ENCODE measurements at places on chromosomes 7 and 10. TPM values are rescaled to one million over a fixed set of nuclear protein-coding genes. Genes with fewer than 3 reads are reported as not detected.

MPLKIP gene
- 66.0 TPM for total RNA-seq

MRC1 gene
- total RNA-seq, result not detected

HMX2 gene
- not detected for total RNA-seq

CALML5 gene
- total RNA-seq, result 0.71 TPM

MPP7 gene
- 2.2 TPM for total RNA-seq

SPDYE1 gene
- not detected for total RNA-seq

JCAD gene
- total RNA-seq, result 3.9 TPM

TEX36 gene
- total RNA-seq, result not detected

IFIT1 gene
- 8.3 TPM for total RNA-seq

MMD2 gene
- total RNA-seq, result not detected

TSPAN12 gene
- 32.6 TPM for total RNA-seq

ASB10 gene
- not detected for total RNA-seq

ZPBP gene
- not detected for total RNA-seq

SFTPA1 gene
- total RNA-seq, result not detected

- DNase-seq, result no peak
Measured at GRCh38 chr10:131315344-131315743, 3.8 kb upstream of the TCERG1L start.

GRCh38 chr7:138949421-138950088 lies 31.6 kb downstream of the KIAA1549 start:
- DNase-seq, result no peak

DNA sequence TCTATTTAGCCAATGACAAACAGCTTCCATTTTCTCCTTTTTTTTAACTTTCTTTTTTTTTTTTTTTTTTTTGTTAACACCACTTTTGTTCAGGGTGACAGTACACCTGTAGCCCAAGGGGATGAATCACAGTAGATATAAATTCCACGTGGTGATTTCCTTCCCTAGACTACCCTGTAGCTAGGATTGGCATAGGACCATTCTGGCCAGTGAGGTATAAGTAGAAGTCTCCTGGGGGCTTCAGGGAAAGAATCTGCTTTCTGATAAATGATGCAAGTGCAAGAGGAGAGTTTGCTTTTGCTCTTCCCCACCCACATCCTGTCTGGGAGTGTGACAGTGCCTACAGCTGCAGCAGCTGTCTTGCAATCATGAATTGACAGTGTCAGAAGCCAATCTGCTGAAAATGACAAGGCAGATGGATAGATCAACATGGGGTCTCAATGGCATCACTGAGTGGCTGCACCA lies 63.2 kb upstream of the TOMM7 start:
- no peak for DNase-seq

DNA sequence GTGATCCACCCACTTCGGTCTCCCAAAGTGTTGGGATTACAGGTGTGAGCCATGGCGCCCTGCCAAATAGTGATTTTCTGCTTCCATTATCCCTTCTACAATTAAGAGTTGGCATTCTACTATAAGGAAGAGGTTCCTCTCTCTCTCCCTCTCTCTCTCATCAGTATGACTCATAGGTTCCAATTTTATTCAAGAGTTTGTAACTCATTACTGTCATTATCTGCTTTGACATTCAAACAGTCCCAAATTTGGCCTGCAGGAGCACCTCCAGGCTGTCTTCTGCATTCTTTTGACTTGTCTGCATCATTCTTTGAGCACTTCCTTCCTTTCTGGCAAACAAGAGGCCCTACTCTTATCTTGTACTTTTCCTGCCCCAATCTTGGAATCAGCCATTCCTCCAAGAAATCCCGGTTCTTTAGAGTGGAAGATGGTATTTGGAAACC lies 33.2 kb upstream of the CALU start:
- DNase-seq, result no peak

GRCh38 chr10:64813391-64813790 lies 1292.2 kb downstream of the REEP3 start:
- DNase-seq, result no peak

- no peak for DNase-seq
Measured at GRCh38 chr7:106597014-106597413, 63.9 kb downstream of the CCDC71L start.

- no peak for DNase-seq
Measured at GRCh38 chr10:107545717-107546116, 381.2 kb upstream of the SORCS1 start.

DNA sequence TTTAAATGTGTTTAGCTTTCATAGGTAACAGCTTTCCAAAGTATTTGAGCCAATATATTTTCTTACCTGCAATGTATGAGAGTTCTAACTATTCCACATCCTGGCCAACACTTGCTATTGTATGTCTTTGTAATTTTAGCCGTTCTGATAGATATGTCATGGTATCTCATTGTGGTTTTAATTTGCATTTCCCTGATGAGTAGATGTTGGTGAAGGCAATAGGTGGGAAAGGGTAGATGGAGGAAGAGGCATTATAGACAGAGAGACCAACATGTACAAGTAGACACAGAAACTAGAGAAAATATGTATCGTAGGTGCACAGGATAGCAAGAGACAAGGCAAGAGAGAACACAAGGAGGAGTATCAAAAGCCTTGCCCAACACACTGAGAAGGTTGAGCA lies 54.8 kb upstream of the CCDC71L start:
- no peak for DNase-seq

DNA sequence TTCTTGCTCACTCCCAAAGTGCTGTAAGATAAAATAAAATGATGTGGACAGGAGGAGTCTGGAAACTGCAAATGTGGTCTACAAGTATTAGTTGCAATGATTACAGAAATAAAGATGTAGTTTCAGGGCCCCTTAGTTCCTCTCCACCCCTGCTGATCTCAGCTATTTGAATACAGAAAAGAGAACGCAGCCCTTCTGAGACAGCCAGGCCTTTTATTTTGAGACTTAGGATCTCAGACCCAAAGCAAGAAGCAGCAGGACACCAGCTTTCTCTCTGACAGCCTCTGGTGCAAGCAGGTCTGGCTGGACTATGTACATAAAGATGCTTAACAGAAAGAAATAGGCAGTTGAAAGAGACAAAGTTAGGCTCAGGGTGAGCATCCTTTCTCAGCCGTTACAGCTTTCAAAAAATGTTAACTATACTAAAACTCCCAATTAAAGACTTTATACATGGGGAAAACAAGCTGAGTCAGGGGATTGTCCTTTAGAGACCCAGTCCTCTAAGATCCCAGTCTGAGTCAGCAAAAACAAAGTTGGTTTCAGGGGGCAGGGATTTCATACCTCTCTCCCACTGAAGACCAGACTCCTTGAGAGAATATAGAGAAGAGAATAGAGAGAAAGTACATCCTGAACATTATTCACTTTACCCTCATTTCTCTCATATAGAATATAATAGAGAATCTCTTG lies 220.4 kb downstream of the TMEM178B start:
- DNase-seq, result no peak

- peak; percentile 7 for DNase-seq
Measured at GRCh38 chr7:68224041-68224741, 1227.6 kb downstream of the TYW1 start.

GRCh38 chr7:117731455-117731854 lies 141.8 kb downstream of the CTTNBP2 start:
- no peak for DNase-seq

- peak; percentile 87 for DNase-seq
Measured at GRCh38 chr10:58137813-58138212, 129.9 kb downstream of the IPMK start.

- DNase-seq, result no peak
Measured at GRCh38 chr7:82579047-82579446, 135.5 kb upstream of the CACNA2D1 start.

DNA sequence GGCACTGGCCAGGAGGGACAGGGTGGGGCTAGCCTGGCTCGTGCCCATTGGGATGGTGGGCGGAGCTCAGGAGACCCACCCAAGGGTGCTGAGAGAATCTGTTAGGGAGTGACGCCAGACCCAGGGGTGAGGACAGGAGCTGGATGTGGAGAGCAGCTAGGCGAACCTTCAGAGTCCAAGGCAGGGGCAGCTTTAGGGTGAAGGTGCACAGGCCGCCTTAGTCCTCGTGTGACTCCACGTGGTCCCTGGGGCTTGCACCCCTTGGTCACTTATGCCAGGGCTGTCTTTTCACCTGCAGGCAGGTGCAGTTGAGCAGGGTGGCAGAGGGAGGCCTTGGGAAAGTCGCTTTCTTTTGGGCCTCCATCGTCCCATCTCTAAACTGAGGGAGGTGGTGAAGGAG lies 4.3 kb downstream of the RAMP3 start:
- DNase-seq, result no peak

- no peak for DNase-seq
Measured at GRCh38 chr10:97048649-97049427, 136.9 kb downstream of the SLIT1 start.

- peak; percentile 94 for DNase-seq
Measured at GRCh38 chr7:100965723-100966541, 3.4 kb upstream of the MUC12 start.

- no peak for DNase-seq
Measured at GRCh38 chr10:30491916-30492515, 58.0 kb downstream of the MAP3K8 start.

GRCh38 chr7:139924461-139924860 lies 95.4 kb downstream of the TBXAS1 start:
- no peak for DNase-seq

DNA sequence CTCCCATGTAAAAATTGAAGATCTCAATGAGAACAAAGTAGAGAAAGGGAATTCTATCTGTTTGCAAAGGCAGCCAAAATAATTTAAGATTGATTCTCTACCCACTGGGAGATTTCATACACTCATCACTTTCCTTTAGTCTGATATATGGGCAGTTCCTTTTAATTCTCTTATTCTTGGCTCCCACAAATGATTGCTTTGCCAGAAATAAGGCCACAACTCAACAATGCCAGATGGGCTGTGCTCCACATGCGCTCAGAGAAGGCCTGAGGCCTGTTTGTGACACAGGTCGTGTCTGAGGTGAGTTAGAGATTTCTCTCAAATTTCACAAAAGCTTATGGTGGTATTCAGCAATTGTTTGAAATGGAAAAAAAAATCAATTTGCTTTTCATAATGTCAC lies 501.9 kb upstream of the SEMA3D start:
- no peak for DNase-seq

GRCh38 chr10:96415891-96416554 lies 57.2 kb upstream of the OPALIN start:
- no peak for DNase-seq

- DNase-seq, result no peak
Measured at GRCh38 chr10:117551330-117552155, 9.0 kb downstream of the EMX2 start.

DNA sequence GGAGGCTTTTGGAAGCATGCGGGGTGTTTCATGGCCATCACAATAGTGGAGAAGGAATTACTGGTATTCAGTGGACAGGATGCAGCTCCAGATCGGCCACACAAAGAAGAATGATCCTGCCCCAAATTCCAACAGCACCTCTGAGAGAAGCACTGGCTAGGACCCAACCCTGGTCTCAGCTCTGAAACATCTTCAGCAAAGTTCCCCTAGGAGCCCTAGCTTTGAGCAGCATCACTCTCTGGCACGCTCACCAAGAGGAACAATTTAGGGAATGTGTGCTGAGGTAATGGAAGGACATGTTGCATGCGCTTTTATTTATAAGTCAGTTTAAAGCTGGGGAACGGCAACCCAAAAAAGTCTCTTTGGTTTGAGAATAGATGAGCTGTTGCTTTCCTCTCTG lies 5.5 kb upstream of the OPN1SW start:
- no peak for DNase-seq

DNA sequence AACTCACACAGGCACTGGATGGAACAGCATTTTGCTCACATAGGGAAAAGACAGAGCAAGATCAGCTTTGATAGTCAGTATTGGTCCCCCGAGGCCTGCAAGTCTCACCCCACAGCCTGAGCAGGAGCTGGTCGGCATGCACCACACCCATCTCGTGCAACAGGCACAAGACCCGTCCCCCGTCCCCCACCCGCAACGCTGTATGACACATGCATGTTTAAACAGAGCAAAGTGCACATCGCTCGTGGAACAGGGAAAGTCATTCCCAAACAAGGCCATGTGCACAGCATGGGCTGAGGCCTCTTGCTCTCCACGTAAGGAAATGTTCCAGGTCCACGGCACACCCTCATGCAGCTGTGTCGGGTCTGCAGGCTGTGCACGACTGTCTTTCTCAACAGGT lies 527.2 kb downstream of the ACTR3B start:
- DNase-seq, result no peak

- no peak for DNase-seq
Measured at GRCh38 chr10:121375172-121375571, 223.1 kb downstream of the FGFR2 start.

DNA sequence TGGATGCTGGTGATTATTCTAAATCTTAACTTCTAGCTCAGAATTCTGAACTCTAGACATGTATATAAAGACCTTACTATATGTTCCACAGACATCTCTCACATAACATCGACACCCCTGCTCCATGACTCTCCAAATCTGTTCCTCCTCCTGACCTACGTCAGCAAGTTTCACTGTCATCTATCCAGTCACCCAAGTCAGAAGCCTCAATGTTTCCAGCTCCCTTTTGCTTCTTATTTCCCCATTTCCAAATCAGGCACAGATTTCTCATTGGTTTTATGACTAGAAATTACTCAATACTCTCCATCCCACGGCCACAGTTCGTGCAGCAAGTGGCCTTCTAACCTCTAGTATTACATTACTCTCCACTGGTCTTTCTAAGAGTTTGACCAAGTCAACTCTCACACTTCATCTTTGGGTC lies 28.5 kb downstream of the EPC1 start:
- no peak for DNase-seq

- no peak for DNase-seq
Measured at GRCh38 chr10:68470300-68470699, 1.5 kb downstream of the DNA2 start.

Measured in HT-29 (cell line).